ENCODE measurements at places on chromosomes 16 and 17.
A peak's percentile ranks its signal among the peaks of the same experiment; 100 is the strongest.

DNA sequence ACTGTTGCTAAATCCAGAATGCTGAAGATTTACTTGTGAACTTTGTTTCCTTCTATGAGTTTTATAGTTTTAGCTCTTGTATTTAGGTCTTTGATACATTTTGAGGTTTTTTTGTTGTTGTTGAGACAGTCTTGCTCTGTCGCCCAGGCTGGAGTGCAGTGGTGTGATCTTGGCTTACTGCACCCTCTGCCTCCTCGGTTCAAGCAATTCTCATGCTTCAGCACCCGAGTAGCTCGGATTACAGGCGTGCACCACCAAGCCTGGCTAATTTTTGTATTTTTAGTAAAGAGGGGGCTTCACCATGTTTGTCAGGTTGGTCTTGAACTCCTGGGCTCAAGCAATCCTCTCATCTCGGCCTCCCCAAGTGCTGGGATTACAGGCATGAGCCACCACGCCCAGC is 14.4 kb downstream of the TENT4B start:
- DNase-seq: no peak

- DNase-seq: no peak
Observed at GRCh38 chr16:58306327-58306726, 11.5 kb upstream of the PRSS54 start.

- peak; percentile 80 for DNase-seq
Observed at GRCh38 chr17:7857713-7858521, at the start of gene CYB5D1. TSS of gene CYB5D1 (plus strand) at chr17:7858003. CDS start at chr17:7858135, 132 bp downstream.

DNA sequence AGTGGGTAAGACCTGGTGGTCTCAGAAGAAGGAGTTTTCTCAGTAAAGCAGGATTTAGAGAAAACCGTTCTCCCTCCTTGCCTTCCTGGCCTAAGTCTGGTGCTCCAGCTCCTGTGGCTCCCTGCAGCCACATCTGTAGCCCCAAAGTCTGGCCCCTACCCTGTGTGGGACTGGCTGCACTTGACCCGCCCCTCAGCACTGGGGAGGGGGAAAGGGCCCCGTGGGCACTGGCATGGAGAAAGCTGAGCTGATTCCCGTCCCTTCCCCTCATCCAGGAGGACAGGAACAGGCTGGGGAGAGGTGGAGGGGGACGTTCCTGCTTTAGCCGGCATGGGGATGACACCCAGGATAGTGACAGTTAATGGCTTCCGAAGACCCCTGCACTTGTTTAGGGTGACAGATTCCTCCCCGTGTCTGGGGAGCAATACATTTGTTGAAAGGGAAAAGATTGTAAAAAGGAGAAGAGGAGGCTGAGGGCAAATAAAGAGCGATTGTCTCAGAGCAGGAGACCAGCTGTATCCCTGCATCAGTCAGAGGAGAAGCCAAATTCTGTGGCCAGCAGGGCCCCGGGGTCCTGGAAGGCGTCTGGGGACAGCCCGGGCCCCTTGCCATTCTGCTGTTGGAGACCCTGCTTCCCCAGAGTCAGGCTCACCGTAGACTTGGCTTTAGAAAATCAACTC is 37.9 kb downstream of the GRIN2C start:
- DNase-seq: no peak

GRCh38 chr16:79100447-79100846 is 500.1 kb downstream of the MAF start:
- DNase-seq: no peak

DNA sequence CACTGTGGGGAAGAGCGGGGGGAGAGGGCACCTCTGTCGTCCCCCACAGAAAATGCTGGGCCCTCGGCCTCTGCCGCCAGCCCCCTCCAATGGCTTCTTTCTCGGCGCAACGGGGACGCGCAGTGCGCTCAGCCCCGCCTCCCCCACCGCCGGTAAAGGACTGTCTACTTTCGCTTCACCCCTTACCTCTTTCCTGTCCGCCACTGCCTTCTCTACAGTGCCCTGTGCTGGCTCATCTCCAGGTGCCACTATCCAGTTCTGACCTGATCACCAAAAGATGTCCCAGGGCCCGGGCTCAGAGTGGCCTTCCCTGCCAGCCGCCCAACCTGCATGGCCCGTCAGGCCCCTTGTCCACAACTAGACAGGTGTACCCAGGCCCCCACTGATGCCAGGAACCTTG is 7.3 kb downstream of the ENDOV start:
- no peak for DNase-seq

GRCh38 chr16:85384833-85385462 is 228.2 kb upstream of the GSE1 start:
- no peak for DNase-seq

DNA sequence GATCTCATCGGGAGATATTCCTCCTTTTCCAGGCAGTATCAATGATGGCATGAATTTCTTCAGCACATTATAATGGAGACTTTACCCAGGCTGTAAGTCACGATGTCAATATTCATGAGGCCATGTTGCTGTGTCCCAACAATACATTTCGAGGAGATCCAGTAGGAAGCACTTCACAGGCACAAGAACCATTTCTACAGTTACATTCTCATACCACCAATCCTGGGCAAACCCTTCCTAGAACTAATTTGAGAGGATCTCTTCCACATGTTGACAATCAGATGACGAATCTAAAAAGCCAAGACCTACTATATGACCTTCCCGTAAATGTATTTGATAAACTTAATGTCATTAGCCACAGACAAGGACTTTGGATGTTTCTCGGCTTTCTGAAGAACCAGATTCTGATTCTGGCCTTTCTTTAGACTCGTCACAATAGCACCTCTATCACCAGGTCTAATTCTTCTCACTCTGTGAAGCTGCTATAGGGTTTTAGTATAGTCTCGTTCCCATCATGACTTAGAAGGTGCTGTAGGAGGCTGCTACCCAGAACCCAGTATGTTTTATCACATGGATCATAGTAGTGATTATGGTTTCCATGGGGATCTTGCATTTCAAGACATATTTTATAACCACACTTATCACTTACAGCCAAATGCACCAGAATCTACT is 40.2 kb downstream of the C16orf87 start:
- DNase-seq: no peak

- DNase-seq: no peak
Observed at GRCh38 chr17:54666559-54666958, 234.1 kb upstream of the TOM1L1 start.

GRCh38 chr16:85897382-85897781 is 1.6 kb upstream of the IRF8 start:
- no peak for DNase-seq

GRCh38 chr17:78913115-78913514 is 10.1 kb upstream of the CEP295NL start:
- DNase-seq: no peak

DNA sequence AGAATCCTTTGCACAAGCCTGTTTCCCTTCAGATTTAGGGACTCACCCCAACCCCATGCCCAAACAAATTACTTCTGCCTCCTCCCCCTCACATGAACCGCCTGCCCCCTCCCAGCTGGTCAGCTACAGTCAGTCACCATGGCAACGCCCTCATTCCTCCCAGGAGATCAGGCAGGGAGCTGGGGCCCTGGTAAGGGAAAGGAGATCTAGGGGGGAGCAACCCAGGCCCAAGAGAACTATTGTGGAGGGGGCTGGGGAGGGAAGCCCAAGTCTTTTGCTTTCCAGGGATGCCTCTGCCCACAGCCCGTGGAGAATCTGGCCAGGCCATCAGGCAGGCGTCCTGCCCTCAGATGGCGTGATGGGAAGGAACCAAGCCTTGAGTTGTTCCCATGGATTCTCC is 2.8 kb downstream of the FAM171A2 start:
- no peak for DNase-seq

DNA sequence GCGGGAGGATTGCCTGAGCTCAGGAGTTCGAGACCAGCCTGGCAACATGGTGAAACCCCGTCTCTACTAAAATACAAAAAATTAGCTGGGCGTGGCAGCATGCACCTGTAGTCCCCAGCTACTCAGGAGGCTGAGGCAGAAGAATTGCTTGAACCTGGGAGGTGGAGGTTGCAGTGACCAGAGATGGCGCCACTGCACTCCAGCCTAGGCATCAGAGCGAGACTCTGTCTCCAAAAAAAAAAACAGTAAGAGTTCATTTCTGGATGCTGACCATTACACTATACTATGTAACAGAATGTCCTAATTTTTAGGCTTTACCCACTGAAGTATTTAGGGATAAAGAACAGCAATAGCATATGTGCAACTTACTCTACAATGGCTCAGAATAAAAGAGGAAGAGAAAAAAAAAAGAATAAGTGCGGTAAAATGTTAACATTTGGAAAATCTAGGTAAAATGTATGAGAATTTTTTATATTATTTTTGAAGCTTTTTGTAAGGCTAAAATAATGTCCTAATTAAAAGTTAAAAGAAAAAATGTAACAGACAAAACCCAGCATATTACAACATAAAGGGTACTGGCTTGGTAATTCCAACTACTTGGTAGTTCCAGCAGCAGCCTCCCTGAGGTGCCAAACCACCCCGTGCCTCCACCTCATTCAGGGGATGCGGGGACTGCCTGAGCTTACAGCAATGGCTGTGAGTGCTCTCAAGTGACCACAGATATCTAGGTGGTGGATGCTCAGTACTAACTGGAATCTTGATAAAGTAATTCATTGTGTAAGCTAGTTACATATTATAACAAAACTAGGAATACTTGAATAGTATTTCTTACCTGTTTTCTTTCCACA is 10.9 kb downstream of the COPS3 start:
- no peak for DNase-seq

DNA sequence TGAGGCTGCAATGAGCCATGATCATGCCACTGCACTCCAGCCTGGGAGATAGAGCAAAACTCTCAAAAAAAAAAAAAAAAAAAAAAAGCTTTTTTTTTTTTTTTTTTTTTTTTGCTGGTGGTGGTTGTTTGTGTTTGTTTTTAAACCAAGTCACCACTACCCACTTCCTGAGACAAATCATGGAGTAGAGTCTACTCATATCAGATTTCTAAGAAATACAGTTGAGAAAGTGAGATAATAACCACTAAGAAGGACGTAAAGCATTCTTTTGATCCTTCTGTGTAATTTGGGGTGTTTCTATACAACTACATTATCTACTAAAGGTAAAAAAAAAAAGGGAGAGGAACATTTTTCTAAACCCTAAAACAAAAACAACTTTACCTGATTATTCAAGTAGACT is 38.0 kb downstream of the AXIN2 start:
- no peak for DNase-seq

- DNase-seq: no peak
Observed at GRCh38 chr17:64336760-64337413, 53.8 kb downstream of the PECAM1 start.

DNA sequence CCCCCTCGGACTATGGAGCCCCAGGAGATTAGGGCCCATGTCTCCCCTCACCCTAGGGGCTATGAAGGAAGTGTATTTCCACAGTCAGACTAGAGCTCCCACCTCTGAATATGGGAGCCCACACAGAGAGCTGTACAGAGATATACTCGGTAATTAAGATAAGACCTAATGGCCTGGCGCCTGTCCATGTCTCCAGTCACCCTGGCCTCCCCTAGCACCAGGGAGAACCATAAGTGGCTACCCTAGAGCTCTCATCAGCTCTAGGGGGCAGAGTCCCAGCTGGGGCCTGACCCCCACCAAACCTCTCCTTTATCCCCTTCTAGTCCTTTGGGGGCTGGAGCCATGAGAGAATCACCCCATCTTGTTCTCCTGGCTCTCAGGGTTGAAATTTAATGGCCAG is 2.4 kb downstream of the TMEM101 start:
- DNase-seq: no peak

DNA sequence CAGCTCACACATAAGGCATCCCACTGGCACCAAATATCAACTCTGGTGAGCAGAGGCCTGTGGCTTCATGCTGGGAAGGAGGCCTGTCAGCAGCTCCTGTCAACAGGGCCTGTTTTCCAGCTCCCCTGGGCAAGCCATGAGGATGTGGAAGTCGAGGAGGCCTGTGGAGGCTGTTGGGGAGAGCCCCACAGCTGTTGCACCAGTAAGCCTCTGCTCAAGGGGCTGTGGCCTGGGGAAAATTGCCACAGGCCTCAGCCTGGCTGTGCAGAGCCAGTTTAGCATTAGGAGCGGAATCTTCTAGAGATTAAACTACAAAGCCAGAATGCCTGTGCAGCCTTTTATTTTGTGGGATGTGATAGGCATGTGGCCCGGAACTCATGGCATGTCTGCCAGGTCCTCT is 202.1 kb downstream of the SPECC1 start:
- no peak for DNase-seq

GRCh38 chr17:3594976-3595375 is 14.2 kb downstream of the TRPV1 start:
- DNase-seq: no peak

DNA sequence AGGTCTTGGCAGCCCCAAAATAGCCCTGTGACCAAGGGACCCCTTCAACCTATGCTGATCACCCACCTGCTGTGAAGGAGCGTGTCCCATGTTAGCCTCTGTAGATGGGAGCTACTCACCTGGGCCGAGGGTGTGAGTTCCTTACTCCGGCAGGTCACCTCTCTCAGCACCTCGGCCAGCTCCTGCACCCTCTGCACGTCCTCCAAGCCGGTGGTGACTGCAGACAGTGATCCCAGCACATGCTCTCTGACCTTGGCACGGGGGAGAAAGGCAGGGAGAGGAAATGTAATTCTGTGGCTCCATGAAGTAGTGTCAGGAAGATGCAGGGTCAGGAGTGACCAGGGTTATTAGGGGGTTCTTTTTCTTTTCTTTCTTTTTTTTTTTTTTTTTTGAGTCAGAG is 67.7 kb upstream of the BCO1 start:
- no peak for DNase-seq

DNA sequence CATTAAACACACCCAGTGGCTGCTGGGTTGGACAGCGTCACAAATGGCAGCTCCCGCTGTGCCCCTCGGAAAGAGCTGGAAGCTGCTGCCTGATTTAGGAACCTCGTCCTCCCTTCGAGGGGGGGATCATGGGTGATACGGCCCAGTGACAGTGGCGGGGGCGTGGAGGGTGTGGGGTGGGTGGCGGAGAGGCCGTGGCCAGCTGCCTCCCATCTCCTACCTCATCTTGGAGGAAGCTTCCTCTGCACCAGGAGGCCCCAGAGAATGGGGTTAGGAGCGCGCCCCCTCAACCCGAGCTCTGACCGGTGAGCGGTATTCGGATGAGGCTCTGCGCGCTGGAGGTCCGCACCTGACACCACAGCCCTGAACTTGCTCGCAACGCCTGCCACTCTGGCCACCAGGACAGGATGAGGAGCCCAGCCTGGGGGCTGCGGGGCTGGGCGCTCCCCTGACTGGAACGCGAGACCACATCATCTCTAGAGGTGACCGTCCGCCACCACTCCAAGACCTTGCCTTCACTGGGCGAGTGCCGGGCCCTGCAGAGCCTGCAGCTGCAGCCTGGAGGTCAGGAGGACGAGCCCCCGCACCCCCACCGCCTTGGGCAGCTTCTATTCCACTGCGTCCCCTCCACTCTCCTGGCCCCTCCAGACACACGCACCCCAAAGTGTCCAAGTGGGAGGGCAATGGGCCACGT is 80.9 kb downstream of the KLHDC4 start:
- DNase-seq: no peak

- no peak for DNase-seq
Observed at GRCh38 chr17:39270923-39271322, 45.2 kb upstream of the STAC2 start.

All from esophagus squamous epithelium (tissue), 5 donors.